Activated gamma-delta T cell treated with anti-CD3 and anti-CD28 coated beads, Interleukin-2, amount 50 U/mL, for 16 hours (primary cell): ENCODE measurements at places on chromosomes 3 and 15.

GRCh38 chr3:47054412-47054811 is 74.9 kb downstream of the NBEAL2 start:
- no peak for DNase-seq

DNA sequence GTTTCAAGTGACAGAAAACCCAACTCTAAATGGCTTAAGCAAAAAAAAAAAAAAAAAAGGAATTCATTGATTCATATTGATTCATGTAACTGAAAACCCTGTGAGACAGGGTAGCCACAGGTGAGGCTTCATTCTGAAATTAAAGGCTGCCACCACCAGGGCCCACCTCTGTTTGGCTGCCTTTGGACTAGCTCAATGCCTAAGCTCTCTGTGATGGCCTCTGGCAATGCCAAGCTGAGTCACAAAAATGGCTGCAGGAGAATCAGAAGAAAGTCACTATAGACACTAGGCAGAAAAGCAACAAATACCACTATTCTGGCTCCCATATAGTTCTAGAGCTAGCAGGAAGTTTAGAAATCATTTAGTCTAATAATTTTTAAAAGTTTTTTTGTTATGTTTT is 38.2 kb upstream of the GYG1 start:
- DNase-seq: no peak

DNA sequence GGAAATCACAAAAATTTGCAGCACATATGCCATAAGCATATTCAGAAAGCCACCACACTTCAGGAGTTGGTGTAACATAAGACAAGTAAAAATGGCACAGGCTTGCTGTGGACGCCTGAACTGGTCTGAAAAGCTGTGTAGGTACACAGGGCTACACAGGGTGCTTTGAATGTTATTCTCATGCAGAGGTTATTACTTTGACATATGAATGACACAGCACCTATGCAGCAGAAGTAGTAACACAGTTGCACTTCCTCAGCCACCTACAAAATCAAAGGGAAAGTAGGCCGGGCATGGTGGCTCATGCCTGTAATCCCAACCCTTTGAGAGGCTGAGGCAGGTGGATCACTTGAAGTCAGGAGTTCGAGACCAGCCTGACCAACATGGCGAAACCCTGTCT is 54.5 kb downstream of the OSBPL10 start:
- no peak for DNase-seq

- DNase-seq: no peak
Observed at GRCh38 chr15:66306381-66306780, 13.0 kb downstream of the DIS3L start.

DNA sequence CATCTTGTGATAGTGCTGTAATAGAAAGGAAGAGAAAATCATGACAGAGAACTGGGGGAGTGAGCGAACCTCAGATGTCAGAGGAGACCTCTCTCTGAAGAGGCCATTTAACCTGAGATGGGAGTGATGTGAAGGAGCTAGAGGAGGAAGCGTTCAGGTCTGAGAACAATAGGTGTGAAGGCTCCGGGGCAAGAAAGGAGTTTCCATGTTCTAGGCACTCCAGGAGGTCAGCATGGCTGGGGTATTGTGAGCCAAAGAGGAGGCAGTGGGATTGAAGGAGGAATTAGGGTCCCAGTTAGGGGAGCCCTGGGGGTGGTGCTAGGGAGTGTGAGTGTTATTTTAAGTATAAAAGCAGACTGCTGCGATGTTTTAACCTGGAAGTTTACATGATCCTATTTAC is 8.8 kb upstream of the FILIP1L start:
- DNase-seq: no peak
